ENCODE measurements at places on chromosomes 2 and 18. TPM values are rescaled to one million over a fixed set of nuclear protein-coding genes. Genes with fewer than 3 reads are reported as not detected.

Gene FOXI3
- not detected for total RNA-seq

Gene REG1B
- total RNA-seq = not detected

Gene KCNE4
- 10.7 TPM for total RNA-seq

Gene HOXD3
- not detected for total RNA-seq

Gene SLC30A3
- not detected for total RNA-seq

All from cardiac atrium fibroblast (primary cell).